ENCODE measurements at places on chromosomes 6 and 20.

DNA sequence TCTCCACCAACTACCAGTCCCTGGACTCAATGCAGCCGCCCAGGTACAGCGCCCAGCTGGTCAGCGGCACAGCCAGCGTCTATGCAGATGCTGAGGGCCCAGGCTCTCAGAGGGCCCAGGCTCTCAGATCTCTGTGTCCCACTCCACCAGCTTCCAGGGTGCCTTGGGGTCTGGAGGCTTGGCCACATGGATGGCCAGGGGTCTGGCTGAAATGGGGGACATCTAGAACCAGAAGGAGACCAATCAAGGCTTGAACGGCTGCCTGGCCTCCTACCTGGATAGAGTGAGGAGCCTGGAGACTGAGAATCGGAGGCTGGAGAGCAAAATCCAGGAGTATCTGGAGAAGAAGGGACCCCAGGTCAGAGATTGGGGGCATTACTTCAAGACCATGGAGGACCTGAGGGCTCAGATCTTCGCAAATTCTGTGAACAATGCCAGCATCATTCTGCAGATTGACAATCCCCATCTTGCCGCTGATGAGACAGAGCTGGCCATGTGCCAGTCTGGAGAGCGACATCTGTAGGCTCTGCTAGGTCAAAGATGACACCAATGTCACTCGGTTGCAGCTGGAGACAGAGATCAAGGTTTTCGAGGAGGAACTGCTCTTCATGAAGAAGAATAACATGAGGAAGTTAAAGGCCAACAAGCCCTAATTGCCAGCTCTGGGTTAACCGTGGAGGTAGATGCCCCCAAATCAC, 44.1 kb upstream of the GRM4 start:
- peak; percentile 80 for DNase-seq

DNA sequence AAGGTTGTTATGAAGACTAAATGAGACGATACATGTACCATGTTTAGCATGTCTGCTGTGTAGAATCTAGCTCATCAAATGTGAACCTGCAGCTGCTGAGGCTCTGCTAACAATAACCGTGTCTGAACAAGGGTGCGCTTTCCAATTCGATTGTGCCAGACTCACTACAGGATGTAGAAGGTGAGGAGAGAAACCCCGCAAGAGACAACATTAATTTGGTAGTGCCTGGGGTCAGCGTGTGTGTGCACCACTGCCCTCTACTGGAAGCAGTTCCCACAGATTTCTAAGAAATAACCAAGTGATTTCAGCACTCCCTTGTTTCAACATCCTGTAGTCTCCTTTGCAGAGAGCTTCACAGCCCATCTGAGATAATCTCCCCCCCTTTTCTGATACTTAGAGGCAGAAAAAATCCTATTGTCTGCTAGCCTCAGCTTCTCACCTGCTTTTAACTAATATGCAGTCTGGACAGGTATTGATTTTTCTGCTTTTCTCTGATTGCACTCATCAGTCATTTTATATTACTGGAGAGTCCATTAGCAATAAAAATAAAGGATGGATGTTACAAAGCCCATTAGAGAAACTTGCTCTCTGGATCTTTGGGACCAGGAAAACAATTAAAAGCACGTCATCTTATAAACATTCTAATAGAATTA, 96.7 kb upstream of the BACH2 start:
- DNase-seq, result peak; percentile 74

GRCh38 chr6:152952866-152953509, 29.9 kb downstream of the FBXO5 start:
- DNase-seq, result peak; percentile 24

DNA sequence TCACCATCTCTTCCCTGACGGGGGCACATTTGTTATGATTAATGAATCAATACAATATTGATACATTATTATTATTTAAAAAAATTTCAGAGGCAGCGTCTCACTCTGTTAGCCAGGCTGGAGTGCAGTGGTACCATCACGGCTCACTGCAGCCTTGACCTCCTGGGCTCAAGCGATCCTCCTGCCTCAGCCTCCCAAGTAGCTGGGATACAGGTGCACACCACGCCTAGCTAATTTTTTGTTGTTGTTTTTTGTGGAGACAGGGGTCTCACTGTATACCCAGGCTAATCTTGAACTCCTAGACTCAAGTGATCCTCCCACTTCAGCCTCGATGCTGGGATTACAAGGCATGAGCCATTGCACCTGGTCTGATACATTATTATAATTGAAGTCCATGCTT, 4.9 kb upstream of the SRC start:
- DNase-seq, result no peak

- DNase-seq, result no peak
Observed at GRCh38 chr6:143539106-143539505, 27.6 kb upstream of the FUCA2 start.

GRCh38 chr6:157287923-157288322, 35.4 kb downstream of the TMEM242 start:
- no peak for DNase-seq

DNA sequence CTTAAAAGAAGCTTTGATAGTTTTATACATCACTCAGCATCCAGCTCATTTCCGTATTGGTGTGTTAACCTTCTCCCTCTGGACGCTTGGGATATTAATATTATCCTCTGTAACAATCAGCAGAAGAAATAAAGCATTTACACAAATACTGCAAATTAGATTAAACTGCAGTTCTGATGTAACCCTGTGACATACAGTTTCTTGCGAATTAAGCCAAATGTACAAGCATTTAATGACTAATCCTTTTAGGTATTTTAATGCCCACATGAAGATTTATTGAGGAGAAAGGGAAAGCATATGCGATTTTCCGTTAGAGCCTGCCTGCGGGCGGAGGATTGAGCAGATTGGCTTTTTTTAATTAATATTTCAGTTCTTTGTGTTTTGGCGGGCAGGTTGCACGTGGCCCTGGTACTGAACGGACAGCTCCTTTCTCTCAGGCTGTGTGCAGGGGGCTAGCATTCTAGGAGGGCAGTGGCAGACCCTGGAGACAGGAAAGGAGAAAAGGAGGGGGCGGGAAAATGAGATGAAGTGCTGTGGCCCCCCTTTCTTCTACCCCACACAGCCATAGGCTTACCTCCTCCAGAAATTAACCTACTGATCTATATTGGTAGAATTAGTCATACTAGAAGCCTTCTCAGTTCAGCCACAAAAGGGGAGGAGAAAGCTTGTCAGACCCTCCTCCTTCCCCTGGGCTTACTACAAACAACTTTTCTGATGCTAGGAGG, 14.1 kb upstream of the TFAP2D start:
- DNase-seq, result no peak

DNA sequence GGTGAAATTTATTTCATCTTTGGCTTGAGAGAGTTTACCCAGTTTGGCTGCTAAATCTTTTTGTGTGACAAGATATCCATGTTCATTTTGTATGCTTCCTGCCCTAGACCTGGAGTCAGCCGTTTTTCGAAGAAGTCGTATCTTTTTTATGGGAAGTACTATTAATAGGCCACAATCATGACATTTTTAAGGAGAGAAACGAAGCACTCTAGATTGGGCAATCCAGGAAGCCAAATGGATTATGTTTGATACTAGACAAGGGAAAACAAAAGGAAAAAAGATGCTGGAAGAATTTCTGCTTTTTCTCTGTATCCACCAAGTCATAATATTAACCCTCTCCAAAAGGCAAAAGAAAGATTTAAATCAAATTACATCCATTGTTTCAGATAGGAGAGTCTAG, 214.6 kb downstream of the HDGFL1 start:
- no peak for DNase-seq

- DNase-seq, result peak; percentile 44
Observed at GRCh38 chr6:119501798-119502483, 152.4 kb upstream of the MAN1A1 start.

DNA sequence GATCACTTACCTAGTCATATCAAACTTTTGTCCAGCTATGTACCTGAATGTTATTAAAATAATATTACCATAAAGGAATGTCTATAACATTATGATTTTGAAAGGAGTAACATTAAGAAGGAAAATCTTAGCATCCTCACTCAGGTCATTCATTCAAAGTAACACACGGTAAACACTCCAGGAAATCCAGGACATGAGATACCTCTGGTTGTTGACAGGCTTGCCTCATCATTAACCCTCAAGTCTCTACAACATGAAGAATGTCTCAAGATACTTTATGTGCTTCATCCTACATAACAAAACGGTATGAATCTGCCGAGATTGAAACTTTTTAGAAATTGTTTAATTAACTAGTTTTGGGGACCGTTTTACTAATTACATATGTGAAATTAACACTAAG, 690 bp upstream of the FILIP1 start:
- no peak for DNase-seq

GRCh38 chr6:146905181-146905704, 299.0 kb upstream of the STXBP5 start:
- no peak for DNase-seq

DNA sequence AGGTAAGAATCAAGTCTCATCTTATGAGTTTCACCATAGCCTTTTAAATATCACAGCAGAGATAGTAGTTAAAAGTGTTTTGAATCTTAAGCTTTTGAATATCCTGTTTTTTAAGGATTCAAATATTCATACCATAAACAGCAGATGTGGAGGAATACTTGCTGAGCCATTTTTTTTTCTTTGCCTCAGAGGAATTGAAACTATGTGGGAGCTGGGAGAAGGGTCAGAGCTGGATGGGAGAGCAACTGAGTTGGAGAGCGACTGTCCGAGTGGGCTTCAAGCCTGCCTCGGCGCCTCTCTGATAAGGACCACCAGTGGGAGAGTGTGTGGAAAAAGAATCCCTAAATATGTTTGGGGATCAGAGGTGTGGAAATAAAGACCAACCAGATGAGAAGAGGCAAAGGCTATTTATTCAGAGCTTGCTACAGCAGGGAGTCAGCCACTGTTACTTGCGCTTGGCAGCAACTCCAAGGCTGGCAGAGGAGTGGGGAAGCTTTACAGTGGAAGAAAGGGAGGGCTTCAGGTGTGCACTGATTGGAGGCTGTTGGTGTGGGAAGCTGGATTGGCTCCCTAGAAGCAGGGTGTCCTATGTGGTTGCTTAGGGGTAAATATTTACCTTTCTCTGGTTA, 34.3 kb upstream of the MCUR1 start:
- no peak for DNase-seq

DNA sequence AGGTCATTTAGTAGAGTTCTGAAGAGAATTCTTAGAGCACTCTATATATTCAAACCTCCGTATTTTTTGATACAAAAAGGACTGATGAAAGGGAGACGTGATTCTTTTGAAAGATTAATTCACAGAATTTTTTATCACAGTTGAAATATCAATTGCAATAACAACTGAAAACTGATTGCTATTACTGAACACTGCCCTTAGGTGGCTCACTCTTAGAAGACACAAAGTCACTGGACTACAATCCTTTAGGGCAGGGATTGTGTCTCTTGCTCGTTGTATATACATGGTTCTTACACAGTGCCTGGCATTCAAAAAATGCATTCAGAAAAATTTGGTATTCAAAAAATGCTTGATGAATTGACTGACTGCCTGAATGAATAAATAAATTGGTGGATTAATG, 17.1 kb upstream of the CALHM6 start:
- peak; percentile 50 for DNase-seq

DNA sequence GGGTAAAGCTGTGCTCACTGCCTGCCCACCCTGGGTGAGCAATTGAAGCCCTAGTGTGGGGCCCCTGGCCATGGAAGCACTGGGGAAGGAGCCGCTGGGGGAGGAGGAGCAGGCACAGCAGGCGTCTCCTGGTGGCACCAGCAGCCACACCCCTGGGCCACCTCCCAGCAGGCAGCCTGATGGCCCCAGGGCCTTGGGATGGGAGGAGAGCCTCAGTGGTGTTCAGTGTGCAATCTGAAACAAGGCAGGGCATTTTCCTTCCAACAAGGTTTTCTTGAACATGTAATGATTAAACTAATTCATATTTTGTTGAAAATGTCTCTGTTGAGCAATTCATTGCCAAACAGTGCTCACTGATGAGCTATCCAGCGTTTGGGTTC, 151.0 kb downstream of the ZDHHC14 start:
- no peak for DNase-seq

GRCh38 chr6:23420659-23421350, 705.2 kb upstream of the NRSN1 start:
- no peak for DNase-seq

- no peak for DNase-seq
Observed at GRCh38 chr6:100986921-100987320, 105.8 kb upstream of the ASCC3 start.

DNA sequence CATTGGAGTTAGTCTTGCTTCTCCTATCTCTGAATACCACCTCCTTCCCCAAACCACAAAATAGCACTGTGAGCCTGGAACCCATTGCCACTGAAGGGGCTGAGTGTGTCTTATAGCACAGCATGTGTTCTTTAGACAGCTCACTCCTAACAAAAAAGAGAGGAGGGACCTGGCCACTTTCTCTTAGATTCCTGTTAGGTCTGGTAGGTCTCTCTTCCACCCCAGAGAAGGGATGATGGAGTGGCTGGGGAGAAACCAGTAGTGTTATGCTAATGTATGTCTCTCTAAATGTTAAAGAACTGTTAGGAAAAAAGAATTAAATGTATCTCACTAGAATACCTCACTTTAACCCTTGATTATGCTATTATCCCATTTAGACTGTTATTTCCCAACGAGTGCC, 340.3 kb downstream of the EPHA7 start:
- DNase-seq, result no peak

DNA sequence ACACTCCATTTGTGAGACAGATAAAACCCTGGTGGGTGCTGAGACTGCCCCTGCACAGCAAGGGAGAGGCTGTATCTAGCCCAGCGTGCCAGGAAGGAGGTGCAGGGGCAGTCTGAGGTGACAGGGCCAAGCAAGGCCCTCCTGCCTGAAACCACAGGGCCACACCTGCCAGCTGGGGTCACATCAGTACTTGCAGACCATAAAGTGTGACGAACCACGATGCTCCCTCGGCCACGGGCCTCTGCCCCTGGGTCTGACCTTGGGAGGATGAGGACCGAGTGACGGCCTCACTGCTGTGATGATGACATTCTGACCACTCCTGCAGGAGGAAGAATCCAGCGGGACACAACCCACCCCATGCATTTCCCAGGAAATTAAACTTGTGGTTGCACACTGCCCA, 75.1 kb downstream of the NINL start:
- no peak for DNase-seq

DNA sequence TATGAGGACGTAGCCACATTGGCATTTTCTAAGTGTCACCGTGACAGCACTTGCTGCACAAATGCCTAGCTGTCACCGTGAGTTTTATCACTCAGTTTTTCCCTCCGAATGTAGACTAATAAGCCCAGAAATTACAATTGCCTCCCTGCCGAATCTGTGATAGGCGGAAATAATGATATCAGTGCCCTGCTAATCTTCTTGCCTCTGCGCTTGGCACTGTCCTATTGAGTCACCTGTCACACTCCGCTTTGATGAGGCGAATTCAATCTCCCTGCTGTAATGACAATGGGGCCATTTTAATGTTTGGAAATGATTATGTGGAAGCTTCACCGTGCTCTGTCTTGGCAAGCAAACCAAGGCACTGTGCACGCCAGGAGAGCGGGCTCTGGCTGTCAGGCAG, 112.8 kb downstream of the LINC00237 start:
- DNase-seq, result no peak

- no peak for DNase-seq
Observed at GRCh38 chr6:155444952-155445903, 10.4 kb downstream of the NOX3 start.
